ENCODE measurements at places on chromosomes 5 and 9. TPM values are rescaled to one million over a fixed set of nuclear protein-coding genes. Genes with fewer than 3 reads are reported as not detected.

Gene SOX30
- not detected for total RNA-seq

Gene HK3
- total RNA-seq: not detected

Gene ADRA1B
- total RNA-seq: 0.26 TPM

Gene PPP2R2B
- total RNA-seq: 0.66 TPM

Gene CCNJL
- total RNA-seq: 1.4 TPM

Gene ELAVL2
- not detected for total RNA-seq

Gene PCDHB13
- total RNA-seq: 0.59 TPM
